Cerebellar cortex (tissue), 1 donor: ENCODE measurements at places on chromosomes 12 and 14.

DNA sequence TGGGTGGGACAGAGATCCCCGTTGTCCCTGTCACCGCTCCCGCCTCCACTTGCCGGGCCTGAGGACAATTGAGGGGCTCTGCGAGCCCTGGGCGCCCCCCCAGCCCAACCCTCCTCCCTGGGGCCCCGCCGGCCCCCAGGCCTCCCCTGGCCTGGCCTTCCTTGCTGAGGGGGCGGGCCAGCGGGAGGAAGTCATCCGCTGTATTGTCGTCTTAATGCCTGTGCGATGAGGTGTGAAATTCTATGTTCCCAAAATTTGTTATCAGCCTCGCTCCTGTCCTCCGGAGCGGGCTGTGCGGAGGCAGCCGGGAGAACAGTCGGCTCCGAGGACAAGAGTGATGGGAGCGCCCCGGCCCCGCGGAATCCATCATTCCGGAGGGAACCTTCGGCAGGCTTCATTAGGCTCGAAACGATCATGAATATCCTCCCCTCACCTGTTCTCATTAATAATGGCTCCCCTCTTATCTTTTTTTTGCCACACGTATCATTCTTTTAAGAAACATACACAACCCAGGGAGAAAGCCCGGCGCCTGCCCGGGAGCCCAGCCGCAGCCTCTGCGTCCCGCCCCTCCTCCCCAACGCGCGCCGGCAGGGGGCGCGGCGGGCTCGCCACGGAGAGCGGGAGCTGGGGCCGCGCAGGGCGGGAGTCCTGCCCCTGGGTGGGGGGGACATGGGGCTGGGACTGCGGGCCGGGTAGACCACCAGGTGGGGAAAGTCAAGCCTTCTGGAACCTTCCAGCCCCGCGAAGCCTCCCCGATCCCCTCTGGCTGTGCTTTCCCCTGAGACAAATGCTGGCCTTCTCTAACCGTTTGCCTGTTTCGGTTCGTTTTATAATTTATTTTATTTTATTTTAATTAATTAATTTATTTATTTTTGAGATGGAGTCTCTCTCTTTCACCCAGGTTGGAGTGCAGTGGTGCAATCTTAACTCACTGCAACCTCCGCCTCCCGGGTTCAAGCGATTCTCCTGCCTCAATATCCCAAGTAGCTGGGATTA is 17.1 kb upstream of the DLK1 start:
- DNase-seq, result peak; percentile 24

GRCh38 chr12:34368079-34368478 is 345.8 kb downstream of the ALG10 start:
- no peak for DNase-seq

GRCh38 chr12:77023501-77023900 is 41.9 kb downstream of the E2F7 start:
- no peak for DNase-seq

DNA sequence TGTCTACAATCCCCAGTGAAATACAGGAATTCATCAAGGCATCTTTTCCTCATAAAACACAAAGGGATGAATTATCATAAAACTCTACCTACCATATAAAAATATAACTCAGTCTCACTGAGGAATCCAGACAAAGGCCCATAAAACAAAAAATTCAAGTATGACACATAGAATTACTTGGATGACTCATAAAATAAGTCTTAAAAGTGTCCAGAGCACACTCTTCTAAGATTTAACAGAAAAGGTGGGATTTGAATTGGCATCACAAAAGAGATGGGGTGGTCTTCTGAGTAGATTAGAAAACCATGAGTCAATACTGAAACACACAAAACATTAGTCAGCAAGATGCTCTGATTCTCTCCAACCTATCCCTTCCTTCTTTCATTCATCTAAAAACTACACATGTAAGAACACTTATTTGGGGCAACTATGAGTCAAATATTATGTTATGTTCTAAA is 202.7 kb upstream of the GARIN6 start:
- no peak for DNase-seq
